Stimulated activated CD4-positive, alpha-beta T cell treated with anti-CD3 and anti-CD28 coated beads, Interleukin-4, amount 100 ng/mL, for 48 hours (primary cell): ENCODE measurements at places on chromosomes 13 and 19.

- DNase-seq, result peak; percentile 41
Observed at GRCh38 chr19:54430306-54431254, 15.3 kb downstream of the TTYH1 start.

DNA sequence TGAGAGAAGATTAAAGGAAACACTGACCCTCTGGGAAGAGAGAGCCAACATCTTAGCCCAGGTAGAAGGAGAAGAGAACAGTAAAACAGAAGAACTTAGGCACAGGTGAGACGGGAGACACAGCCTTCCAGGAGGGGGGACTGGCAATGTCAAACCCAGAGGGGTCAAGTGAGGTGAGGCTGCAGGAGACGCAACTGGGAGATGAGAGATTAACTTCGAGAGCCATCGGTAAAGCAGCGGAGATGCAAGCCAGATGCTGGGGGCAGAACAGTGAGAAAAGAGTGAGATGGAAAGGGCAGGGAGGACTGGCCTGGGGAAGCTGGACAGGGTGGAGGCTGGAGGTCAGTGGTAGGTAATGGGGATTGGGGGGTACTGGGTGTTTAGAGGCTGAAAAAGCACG lies 5.2 kb downstream of the INSR start:
- no peak for DNase-seq

GRCh38 chr13:51793570-51794271 lies 10.2 kb downstream of the DHRS12 start:
- DNase-seq, result peak; percentile 59

DNA sequence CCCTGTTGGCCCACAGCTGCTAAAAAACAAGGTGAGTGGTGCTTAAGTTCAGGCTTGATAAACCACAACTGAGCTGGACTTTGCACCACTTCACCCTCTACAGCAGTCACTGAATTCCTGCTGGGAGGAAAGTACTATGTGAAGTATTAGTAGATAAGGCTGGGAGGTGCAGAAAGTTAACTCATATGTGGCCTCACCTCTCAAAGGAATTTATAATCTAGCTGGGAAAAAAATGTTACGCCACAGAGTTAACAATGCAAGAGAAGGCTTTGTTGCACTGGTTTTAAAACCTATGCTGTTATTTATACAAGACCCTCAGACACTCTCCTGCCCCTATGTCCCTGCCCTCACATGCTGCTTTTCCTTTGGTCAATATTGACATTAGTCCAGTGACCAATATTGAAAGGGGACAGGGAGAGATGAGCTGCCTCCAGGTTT lies 60.9 kb downstream of the LIG4 start:
- no peak for DNase-seq

DNA sequence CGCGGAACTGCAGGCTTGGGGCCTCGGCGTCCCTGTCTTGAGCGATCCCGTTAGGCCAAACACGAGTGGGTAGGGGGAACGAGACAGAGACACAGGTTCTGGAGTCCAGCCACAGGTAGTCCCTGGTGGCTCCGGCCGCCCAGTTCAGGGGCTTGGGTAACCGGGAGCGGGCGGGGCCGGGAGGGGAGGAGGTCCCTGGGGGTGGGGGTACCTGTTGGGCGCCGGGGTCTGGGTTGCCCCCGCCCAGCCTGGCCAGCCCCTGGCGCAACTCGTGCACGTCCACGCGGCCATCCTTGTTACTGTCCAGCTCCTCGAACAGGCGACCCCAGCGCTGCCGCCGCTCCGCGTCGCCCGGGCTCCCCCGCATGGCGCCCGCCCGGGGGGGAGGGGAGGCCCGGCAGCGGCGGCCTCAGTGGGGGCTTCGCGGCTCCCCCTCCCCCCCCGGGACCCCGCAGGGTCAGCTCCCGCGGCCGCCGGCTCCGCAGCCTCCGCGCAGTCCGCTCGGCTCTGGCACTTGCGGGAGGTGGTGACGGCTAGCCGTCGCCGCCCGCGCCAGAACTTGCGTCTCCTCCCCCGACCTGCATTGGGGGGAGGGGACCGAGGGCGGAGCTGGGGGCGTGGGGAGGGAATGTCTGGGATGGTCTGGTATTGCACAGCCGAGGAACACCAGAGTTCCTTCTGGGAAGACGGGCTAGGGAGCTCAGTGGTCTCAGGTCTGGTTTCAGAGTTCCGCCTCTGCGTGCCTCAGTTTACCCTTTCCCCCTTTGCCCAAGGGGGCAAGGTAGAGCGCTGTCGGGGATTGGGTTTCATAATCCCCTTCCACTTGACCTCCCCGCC lies at the start of gene SLC25A23:
TSS of gene SLC25A23 (minus strand) at position 531 of the 837 bp plus-strand sequence. CDS start at position 367, 164 bp downstream.
- peak; percentile 64 for DNase-seq

DNA sequence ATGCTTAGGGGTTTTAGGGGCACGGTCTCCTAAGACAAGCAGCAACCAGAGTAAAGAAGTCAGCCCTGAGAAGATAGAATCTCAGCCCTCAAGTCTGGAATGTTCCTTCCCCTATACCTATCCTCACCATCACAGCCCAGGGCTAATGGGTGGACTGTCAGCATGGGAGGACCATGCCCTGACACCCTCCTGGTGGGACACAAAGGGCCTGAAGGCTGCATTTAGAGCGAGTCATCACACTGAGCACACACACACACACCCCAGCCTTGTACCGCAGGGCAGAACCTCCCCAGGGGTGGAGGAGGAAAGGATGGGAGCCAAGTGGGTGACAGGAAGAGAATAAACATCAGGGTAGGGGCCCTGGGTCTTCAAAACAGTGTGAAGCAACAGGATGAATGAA lies 174.8 kb upstream of the SERP2 start:
- DNase-seq, result no peak

DNA sequence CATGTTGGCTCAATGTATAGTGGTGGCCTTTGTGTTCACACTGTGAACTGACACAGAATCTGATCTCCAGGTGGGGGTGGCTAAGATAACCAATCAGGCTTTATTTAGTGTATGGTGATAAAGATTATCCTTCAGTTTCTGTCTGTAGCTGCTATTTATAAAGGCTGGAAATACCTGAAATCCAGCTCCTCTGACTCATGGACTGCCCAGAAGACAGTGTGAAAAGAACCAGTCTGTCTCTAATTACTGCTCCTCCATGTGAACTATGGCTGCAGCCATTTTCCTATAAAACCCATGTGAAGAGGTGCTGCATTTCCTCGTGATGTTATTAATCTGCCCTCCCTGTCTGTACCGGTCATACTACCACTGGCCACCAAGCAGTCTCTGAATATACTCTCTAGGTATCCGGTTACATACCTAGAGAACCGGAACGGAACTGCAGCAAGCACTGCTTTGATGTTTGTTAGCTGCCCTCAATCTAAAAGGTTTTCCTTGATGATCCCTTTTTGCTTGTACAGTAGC lies 238.0 kb downstream of the LHFPL6 start:
- no peak for DNase-seq

DNA sequence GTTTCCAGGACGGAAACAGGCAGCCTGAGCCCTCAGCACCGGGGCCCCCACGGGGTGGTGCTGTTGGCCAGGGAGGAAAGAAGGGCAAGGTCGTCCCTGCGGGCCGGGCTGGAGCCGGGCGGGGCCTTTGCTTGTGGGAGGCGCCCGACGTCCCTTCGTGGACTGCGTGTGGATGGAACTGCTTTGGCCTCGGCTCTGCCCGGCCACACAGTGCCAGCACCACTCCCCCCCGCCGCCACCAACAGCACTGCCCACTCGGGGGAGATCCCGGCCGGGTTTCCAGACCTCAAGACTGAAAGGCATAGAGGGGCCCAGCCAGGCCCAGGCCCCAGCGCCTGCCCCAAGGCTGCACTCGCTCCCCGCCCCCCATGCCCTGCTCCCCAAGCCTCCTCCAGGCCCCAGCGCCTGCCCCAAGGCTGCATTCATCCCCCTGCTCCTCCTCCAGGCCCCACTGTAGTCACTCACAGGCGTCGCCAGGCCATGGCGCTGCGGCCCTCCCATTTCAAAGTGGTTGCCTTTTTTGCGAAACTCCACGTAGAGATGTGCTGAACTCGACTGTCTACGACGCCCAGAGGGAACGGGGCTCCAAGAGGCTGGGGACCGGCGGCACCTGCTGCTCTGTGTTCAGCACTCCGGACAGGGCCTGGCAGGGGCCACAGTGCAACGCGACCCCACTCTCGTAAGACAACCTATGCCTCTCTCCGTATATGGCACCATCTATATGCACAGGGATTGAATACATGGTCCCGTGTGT lies 22.5 kb downstream of the C13orf46 start:
- DNase-seq, result peak; percentile 43

GRCh38 chr19:30666301-30666803 lies 294.2 kb downstream of the ZNF536 start:
- peak; percentile 35 for DNase-seq

DNA sequence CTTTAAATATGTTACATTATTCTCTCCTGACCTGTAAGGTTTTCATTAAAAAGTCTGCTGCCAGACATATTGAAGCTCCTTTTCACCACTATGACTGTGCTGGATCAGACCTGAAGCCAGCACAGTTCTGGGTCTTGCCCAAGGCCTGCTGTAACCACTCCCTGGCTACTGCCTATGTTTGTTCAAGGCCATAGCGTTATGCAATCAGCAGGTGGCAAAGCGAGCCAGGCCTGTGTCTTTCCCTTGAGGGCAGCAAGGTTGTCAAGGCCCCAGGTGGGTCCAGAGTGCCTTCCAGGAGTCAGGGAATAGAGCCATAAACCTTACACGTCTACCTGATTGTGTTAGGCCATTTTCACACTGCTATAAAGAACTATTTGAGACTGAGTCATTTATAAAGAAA lies 496.8 kb upstream of the PCDH9 start:
- no peak for DNase-seq

GRCh38 chr13:102289606-102290005 lies 112.2 kb downstream of the FGF14 start:
- no peak for DNase-seq

- DNase-seq, result no peak
Observed at GRCh38 chr13:80173224-80173623, 167.7 kb downstream of the SPRY2 start.

- no peak for DNase-seq
Observed at GRCh38 chr19:11138601-11139300, 16.8 kb downstream of the SPC24 start.

DNA sequence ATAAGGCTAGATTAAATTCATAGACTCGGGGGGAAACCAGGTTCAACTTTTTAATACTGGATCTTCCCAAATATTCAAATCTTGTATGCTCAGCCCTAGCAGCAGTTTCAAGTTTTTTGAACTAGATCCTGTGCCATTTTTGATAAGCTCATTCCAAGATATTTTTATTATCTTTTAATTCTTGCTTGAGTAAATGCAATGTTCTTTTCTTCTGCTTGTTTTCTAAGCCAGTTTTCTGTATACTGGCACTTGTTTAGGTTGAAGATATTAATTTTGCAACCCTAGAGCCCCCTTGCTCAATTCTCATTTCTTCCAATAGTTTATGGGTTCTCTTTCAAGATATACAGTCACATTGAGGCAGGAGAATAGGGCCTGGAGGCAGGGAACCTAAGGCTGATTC lies 13.1 kb upstream of the PNMA8C start:
- DNase-seq, result no peak

DNA sequence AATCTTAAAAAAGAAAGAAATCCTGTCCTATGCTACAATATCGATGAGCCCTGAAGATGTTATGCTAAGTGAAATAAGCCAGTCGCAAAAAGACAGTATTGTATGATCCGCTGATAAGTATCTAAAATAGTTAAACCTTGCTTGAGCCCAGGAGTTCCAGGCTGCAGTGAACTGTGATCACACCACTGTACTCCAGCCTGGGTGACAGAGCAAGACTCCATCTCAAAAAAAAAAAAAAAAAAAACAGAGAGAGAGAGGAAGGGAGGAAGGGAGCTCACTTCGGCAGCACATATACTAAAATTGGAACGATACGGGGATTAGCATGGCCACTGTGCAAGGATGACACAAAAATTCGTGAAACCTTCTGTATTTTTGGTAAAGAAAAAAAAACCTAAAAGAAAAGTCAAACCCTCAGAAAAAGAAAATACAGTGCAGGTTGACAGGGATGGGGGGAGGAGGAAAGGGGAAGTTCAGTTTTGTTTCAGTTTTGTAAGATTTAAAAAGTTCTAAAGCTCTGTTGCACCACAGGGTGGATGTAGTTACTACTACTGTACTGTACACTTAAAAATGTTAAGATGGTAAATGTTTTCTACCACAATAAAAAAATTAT lies 8.4 kb downstream of the CLASRP start:
- DNase-seq, result no peak

- peak; percentile 25 for DNase-seq
Observed at GRCh38 chr19:18292462-18292809, 11.0 kb upstream of the JUND start.

DNA sequence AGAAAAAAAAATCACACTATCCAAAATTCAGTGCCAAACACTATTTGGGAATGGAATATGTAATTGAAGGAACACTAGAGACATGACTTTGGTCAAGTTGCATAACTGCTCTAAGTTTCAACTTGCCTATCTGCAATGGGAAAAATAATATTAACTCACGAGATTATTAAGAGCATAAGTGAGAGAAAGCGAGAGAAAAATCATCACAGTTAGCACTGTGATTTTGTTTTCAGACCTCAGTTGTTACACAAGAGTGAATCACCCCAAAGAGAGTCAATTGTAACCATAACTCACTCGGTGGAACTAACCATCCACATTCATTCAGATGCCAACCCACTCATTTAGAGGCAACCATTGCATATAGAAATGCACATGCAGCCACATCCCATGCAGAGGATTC lies 147.1 kb downstream of the NHLRC3 start:
- no peak for DNase-seq

DNA sequence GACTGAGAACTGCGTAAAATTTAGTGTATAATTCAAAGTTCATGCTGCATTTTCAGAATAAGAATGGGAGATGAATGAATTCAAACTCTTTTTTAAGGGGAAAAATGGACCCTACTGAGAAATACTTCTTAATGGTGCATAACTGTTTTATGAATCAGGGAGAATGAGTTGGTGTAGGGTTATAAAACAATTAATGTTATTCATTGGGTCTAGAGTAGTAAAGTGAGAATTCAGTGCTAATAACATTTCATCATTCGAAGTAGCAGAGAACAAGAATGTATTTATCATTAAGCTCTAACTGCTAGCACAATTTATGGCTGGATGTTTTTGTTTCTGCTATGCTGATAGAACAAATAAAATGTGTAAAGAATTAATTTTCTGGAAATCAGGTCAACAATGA lies 310.2 kb downstream of the SLITRK5 start:
- DNase-seq, result no peak

- DNase-seq, result peak; percentile 44
Observed at GRCh38 chr19:7191946-7192691, 102.1 kb downstream of the INSR start.

GRCh38 chr19:45906221-45906620 lies 3.8 kb upstream of the MYPOP start:
- DNase-seq, result no peak

- DNase-seq, result no peak
Observed at GRCh38 chr13:46686171-46686570, 110.8 kb downstream of the ESD start.
